Posterior cingulate gyrus (tissue), 11 donors: ENCODE measurements at places on chromosomes 5 and 9.

- peak; percentile 93 for DNase-seq
Observed at GRCh38 chr5:103562453-103563157, at the start of gene NUDT12. Gene NUDT12 (minus strand): TSS chr5:103562789. CDS start chr5:103560248, 2,541 bp downstream.

DNA sequence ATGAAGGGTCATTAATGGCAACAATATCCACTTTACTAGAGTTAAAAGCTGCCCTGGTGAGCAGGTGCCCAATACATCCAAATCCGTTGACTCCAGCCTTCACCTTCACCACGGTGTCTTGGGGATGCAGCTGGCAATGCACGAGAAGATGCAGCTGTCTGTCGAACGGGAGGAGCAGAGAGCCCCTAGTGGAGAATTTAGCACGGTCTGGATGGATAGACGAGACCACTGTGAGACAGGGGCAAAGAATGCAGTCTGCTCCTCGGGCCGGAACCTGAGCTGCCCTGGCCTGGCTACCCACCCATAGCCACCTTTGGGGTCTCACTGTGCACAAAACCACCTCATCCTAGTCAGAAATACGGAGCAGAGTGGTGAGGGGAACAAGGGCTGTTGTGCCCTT is 35.1 kb downstream of the ADRA1B start:
- DNase-seq: no peak

- DNase-seq: no peak
Observed at GRCh38 chr5:14199902-14200301, 56.8 kb downstream of the TRIO start.

DNA sequence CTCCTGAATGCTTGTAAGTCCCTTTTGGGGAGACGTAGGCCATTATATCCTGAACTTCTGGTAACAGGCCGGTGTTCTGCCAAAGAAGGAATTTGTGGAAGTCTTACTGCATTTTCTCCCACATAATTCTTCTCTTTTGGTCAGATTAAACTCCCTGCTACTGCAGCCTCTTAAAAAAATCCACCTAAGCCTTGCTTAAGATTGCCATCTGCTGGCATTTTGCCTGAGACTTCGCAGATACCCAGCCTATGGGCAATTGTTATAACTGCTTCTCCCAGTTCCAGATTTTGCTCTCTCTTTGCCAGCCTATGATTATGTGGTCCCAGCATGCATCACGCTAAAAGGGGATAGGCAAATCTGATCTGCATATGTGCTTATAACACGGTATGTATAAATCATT is 391.6 kb upstream of the CHD1 start:
- DNase-seq: no peak

DNA sequence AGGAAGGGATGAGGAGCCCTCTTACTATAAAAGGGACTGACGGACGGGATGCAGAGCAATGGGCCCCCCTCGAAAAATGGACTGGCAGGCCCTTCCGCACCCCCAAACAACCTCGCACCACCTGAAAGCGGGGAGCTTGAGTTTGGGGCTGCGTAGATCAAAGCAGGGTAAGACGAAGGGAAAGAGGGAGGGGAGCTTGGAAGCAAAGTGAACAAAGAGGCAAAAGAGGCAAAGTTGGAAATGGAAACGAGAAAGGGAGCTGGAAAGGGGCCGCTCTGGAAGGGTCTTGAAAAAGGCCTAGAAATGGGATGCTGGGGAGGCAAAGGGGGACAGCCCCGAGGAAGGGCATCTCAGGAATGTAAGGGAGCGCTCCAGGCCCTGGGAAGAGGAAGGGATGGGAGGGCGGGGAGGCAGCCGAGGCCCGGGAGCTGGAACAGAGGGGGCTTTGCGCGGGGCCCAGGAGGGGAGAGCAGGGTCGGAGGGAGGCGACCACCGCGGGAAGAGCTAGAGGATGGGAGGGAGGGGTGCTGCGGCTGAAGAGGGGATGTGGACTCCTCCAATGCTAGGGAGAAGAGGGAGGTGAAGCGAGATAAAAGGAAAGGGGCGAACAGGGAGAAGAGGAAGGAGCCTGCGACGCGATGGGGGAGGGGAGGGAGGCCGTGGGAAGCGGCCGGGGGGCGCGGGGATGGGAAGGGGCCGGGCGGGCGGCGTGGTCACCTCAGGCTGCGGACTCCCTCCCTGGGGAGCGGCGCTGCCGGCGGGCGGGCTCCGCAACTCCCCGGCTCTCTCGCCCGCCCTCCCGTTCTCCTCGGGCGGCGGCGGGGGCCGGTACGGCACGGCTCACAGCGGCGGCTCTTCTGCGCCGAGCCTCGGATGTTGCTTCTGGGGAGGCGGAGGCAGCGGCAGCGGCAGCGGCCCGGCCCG is 577 bp downstream of the RNF145 start:
- peak; percentile 70 for DNase-seq

- no peak for DNase-seq
Observed at GRCh38 chr9:18720691-18721090, 246.7 kb downstream of the ADAMTSL1 start.

DNA sequence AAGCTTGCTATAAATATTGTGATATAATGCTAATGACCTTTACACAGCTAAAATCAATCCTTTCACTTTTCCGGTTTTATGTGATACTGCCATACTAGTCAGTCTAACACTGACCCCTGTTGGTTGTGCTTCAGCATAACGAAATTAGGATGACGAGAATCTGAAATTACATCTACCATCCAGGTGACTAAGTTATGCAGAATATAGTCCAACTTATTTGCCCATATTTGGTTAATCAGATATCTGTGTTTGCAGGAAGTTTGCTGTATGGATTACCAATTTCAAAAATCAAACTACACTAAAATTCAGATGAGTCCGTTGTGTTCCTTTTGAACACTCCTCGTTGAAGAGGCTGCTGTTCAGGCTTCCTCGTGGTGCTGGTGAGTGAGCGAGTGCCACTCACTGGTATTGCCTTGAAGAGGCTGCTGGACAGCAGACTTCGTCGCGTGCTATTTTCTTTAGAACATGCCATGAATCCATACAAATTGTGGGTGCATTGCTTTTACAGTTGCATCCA is 32.5 kb downstream of the TENT4A start:
- DNase-seq: no peak

- DNase-seq: peak; percentile 54
Observed at GRCh38 chr9:126536841-126537465, 76.8 kb upstream of the LMX1B start.

GRCh38 chr5:146039420-146039819 is 66.0 kb downstream of the PLAC8L1 start:
- no peak for DNase-seq
